Amygdala (tissue), 56 donors: ENCODE measurements at places on chromosomes 2 and 18.

GRCh38 chr2:136448432-136448831 lies 316.9 kb upstream of the THSD7B start:
- no peak for DNase-seq

GRCh38 chr2:217337771-217338170 lies 477.9 kb upstream of the TNP1 start:
- no peak for DNase-seq

GRCh38 chr2:18950361-18950851 lies 361.0 kb upstream of the NT5C1B start:
- DNase-seq, result no peak

DNA sequence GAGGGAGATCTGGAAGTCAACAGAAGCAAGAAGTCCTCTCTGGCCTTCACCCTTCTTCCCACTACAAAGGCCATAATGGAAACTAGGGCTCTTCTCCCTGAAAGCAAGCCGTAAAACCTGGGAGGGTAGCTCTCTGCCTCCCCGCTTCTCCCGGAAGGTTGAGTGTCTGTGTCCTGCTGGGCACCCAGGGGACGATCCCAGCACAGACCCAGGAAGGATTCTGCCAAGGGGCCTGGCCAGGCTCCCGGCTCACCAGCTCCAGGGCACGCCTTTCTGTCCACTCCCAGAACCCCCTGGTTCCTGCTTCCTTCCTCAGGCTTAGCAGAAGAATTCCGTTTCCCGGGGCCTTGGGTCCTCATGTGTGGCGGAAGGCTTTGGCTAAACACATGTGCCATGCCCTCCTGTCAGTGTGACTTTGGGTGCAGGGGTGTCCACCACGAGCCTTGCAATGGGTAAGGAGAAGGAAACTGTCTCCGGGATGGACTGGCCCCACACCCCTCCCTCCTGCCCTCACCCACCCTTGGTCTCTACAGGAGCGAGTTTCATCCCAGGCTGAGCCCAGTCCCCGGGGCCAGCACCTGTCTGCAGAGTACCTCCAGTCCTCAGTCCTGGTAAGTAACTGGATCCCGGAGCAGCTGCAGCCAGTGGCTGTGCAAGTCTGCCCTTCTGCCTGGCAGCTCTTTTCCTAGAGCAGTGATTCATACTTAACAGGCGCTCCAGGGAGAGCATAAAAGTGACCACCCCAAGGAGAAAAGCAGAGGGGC lies 135.8 kb downstream of the TPO start:
- no peak for DNase-seq
